NCI-H460 (cell line): ENCODE measurements at places on chromosomes 13 and 19. TPM values are rescaled to one million over a fixed set of nuclear protein-coding genes. Genes with fewer than 3 reads are reported as not detected.

- no peak for DNase-seq
These were observed 54.0 kb downstream of the LRCH1 start for GRCh38 chr13:46606970-46607369.

DNA sequence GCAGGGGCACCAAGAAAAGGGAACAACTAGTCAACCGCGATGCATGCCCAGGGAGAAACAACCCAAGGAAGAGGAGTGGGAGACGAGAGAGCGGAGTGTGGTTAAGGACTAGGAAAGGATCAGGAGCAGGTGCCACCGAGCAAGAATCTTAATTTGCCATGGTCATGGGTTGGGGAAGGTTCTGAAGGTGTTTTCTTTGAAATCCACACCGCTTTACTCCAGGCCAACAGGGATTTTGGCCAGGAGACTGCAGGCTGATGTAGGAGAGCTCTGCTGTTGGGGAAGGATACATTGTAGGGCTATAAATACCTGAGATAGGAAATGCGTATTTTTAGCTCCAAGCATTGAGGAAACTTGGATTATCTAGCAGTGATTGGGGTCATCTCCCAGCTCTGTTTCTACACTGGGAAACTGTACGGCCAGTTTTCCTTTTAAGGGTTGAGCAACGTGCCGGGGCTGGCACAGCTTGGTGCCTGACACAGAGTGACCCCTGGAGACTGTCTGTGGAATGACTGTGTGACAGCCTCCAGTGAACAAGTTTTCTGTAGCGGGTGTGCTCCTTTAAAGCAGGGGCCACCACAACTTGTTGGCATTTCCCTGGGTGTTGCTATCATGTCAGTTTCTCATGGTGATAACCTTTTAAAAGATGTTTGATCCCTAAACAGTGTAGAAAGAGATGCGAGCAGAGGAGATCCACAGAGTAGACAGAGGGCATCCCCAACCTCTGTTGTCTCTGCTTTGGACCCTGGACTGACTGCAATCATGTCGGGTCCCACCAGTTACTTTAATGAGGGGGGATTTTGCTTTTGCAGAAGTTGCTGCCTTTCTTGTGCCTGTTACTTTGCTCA lies 34.3 kb downstream of the ZNF536 start:
- no peak for DNase-seq

CEACAM3 gene
- total RNA-seq, result not detected in 2 replicates

DNA sequence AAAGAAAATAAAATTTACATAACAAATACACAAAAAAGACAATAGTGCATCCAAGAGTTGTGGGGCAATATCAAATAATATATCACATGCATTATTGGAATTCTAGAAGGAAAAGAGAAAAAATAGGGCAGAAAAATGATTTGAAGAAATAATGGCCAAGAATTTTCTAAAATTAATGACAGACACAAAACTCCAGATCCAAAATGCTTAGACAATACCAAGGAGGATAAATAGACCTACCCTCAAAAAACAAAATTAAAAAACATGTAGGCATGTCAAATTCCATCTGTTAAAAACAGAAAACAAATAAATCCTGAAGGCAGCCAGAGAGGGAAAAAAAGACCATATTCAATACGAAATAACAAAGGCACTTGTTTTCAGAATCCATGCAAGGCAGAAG lies 191.5 kb upstream of the ZNF536 start:
- DNase-seq, result no peak

CNN1 gene
- not detected in 2 replicates for total RNA-seq

DNA sequence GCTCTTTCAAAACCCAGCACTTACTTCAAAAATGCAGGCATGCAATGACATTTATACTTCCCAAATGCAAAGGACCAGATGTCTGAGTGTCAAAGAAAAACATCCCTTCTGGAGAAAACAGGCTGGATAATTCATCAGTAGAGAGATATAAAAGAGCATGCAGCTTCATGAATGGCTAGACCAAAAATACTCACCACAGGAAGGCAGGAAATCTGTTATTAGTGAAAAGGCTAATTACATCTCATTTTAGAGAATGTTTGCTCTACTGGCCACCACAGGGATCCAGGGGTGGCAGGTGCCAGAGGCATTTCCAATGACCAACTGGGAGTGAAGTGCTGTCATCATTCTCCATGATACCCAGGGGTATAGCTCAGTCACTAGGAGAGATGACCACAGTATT lies 106.5 kb downstream of the LHFPL6 start:
- DNase-seq, result no peak

- DNase-seq, result no peak
These were observed 8.9 kb downstream of the PIAS4 start for GRCh38 chr19:4016486-4016885.

GRCh38 chr13:97975280-97975847 lies 21.9 kb downstream of the IPO5 start:
- DNase-seq, result no peak

GRCh38 chr13:23715762-23716235 lies 145.6 kb downstream of the TNFRSF19 start:
- peak; percentile 12 for DNase-seq

DNA sequence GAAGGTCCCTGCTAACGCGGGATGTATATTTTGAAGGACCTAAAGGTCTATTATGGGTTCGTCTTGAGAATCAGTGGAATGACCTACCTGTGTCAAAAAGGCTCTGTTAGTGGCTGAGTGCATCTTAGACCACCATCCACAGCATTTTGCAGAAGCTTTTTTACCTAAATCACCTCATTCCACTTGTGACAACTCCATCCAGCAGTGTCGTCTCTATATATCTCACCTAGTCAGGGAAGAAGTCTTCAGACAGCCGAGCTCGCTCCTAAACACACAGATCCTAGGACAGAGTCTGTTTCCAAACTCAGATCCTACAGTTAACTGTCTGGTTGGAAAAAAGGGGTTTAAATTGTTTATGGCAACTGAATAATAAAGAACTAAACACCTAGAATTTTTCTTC lies 33.7 kb downstream of the COL4A1 start:
- no peak for DNase-seq

SARS2 gene
- total RNA-seq, result 21.7 and 24.0 TPM in 2 replicates

DNA sequence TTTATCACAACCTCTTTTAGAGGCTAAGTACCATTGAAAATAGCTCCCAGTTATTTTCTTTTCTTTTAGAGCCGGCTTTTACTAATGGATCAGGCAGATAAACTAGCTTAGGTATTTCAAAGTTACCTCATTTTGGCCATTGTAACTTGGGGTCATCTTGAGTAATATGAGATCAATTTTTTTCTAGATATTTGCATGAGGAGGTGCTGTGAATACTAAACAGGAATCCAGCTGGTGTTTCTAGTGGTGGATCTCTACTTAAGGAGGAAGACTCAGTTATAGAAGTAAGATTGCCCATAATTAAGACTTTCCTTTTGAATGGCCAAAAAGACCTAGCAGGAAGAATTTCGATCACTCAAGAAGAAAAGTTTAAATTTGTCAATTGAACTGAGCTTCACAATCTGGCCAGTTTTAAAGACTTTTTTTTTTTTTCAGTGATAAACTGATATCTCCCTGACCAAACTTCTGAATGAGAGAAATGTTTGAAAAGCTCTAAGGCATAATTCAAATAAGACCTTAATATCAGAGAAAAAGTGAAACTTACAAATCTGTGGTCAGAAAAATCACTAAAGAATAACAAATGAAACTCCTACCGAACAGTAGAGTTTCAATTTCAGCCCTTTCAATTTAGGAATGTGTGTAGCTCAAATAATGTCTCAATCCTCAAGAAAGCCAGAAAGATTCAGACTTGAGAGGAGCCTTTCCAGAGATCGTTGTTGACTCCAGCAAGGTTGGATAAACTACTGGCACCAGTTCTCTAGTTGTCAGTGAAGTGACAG lies 11.6 kb upstream of the NAA16 start:
- DNase-seq, result no peak

- DNase-seq, result no peak
These were observed 438.6 kb downstream of the TSHZ3 start for GRCh38 chr19:30910485-30911240.

ZNF43 gene
- not detected in 2 replicates for total RNA-seq

GRCh38 chr13:100394005-100394695 lies 194.4 kb downstream of the GGACT start:
- DNase-seq, result peak; percentile 51

DNA sequence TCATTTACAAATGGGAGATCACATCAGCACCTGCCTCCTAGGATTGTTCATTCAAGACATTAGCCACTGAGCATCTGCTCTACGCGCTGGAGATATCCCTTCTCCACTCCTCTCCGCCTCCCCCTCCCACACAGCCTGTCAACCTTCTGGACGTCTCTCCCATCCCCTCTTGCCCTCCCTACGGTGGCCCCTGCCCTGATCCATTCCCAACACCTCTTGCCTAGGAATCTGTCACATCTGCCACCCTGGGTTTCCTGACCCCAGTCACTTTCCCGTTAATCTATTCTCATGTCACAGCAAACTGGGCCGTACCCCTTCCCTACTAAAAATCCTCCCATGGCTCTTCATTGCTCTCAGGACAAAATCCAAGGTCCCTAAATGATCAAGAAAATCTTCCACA lies 10.3 kb downstream of the DYRK1B start:
- no peak for DNase-seq

DNA sequence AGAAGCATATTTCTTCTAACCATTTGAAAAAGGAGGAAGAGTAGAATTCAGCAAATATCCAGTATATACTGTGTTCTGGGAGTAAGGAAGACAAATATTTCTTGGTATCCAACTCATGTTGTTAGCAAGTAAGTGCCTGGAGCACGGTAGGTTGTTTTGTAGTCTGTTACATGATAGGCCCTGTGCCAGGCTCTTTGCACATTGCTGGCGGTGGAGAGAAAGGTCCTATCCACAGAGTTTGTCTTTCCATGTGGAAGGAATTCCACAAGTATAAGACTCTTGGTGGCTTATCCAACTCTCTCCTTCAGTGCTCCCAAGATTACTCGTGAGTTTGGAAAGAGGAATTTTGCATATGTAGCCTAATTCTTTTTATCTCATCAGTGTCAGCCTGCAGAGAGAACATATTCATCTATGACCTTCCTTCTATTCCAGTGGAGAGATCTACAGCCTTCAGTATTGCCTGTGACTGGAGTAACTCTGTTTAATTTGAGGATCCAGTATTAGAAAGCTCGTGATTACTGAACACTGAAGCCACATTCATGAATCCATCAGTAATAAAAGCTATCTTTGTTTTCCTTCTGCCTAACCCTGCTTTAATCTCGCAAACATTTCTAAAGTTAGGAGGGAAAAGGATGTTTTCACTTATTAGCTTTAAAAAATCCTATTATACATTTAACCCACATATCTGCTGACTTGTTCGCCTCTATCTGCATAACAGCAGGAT lies 183.9 kb upstream of the CSNK1A1L start:
- DNase-seq, result no peak

DNA sequence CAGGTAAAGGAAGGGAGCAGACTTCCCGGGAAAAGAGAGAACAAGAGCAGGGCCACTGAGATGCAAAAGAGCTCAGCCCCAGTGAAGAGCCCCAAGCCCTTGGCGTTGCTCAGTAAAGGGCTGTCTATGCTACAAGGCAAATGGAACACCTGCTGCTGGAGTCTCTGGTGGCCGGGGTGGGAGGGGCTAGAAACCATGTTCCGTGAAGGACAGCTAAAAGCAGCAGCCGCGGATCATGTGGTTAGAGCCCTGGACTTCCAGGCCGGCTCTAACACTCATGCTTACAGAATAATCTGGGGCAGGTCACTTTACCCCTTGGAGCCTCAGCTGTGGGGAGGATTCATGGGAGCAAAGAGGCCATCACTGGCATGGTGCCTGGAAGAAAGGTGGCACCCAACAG lies 17.8 kb downstream of the POU2F2 start:
- no peak for DNase-seq

GRCh38 chr19:46962030-46962570 lies 57.5 kb upstream of the NPAS1 start:
- no peak for DNase-seq

MADCAM1 gene
- total RNA-seq, result not detected in 2 replicates
